Testis (tissue), 5 donors: ENCODE measurements at places on chromosomes 2 and 18.

DNA sequence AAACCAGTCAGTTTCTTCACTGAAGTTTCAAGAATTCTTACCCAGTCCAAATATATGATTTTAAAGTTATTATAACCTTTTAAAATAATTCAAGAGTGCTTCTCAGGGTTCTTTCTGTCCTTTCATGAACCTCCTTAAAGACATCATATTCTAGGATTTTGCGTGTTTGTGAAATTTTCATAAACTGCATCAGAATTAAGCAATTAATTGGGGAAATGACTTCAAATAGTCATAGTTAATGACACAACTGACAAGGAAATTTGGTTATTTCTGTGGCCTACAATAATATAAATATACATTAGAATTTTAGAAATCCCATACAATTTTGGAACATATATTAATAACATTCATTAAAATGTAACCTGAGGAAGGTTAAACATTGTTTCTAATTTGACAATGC, 10.5 kb downstream of the CYP27A1 start:
- no peak for DNase-seq

GRCh38 chr2:126971481-126972278, 73.0 kb downstream of the TEX51 start:
- peak; percentile 78 for DNase-seq

- DNase-seq: no peak
Measured at GRCh38 chr2:181613241-181613640, 43.7 kb downstream of the CERKL start.

DNA sequence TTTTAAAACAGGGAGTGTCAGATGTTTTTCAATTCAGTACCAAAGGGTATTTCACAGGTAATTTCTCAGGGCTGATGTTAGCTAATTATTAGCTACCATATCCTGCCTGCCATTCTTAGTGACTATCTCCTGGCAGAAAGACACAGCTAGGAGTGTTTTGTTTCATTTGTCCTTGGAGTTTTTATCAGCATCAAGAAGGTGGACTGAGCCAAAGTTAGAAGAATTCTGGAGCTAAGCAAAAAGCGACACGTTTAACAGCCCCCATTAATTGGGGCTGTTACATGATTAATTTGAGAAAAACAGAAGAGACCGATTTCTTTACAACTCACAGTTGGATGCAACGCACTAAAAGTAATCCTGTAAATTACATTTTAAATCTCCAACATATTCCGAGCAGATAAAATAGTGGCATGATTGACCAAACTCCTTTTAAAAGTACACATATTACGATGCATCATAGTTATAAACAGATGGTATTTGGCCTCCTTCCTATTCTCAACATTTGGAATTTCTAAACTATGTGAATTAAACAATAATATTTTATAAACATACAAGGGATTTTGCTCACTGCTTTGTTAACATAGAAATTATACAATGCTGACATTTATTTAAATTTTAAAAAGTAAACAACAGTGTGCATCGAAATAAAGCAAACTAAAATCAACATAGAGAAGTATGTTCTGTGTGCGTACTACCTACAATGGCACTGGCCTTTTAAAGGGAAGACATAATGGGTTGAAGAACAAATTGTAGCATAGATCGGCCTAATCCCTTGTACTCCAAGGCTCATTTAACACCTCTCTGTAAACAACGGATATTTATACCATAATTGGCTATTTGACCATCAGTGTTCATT, 585.1 kb downstream of the ZEB2 start:
- no peak for DNase-seq

GRCh38 chr2:73704285-73704684, 32.9 kb downstream of the TPRKB start:
- DNase-seq: no peak

DNA sequence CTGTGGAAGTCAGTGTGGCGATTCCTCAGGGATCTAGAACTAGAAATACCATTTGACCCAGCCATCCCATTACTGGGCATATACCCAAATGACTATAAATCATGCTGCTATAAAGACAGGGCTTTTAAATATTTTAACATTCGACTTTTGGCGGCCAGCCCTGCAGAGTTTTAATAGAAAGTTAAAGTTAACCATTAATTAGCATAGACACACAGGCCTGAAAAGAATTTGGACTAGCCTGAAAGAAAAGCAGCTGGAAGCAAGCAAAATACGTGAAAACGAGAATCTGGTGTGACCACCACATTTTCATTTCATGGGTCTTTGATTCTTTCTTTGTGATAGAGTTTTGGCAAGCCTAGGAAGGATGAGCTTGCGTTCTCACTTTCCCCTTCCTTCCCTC, 184.0 kb downstream of the SCG2 start:
- no peak for DNase-seq

- DNase-seq: no peak
Measured at GRCh38 chr2:156908825-156909224, 348.7 kb upstream of the GALNT5 start.

GRCh38 chr2:46167406-46167805, 129.8 kb upstream of the EPAS1 start:
- DNase-seq: no peak

GRCh38 chr2:205733648-205734047, 51.3 kb downstream of the NRP2 start:
- DNase-seq: no peak

GRCh38 chr18:62331581-62332356, 6.7 kb downstream of the TNFRSF11A start:
- no peak for DNase-seq

DNA sequence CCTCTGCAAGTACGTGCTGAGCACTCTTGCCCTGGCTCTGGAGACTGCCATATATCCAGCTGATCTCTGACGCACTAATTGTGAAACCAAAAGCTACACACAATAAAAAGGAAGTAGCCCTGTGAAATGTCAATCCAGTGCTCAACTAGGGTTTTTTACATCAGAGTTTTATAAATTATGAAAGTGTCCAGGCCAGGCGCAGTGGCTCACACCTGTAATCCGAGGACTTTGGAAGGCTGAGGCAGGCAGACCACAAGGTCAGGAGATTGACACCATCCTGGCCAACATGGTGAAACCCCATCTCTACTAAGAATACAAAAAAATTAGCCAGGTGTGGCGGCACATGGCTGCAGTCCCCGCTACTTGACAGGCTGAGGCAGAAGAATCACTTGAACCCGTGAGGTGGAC, 24.5 kb upstream of the PEX13 start:
- no peak for DNase-seq

DNA sequence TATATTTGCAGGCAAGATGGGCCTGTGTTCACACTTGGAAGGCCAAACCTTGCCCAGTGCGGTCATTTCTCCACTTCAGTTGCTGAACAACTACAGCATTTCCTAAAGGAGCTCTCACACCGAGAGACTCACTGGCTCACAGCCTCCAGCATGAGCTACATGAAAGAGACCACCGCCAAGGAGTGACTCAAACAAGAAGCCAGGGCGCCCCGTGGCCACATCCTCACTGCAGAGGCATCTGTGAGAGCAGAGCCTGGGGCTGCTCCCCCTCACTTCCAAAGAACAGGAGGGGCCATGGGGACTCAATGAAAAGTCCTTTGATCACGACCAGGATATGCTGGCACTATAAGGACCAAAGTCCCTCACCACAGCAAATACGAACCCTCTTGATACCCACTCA, 50.0 kb downstream of the TMEM163 start:
- no peak for DNase-seq

DNA sequence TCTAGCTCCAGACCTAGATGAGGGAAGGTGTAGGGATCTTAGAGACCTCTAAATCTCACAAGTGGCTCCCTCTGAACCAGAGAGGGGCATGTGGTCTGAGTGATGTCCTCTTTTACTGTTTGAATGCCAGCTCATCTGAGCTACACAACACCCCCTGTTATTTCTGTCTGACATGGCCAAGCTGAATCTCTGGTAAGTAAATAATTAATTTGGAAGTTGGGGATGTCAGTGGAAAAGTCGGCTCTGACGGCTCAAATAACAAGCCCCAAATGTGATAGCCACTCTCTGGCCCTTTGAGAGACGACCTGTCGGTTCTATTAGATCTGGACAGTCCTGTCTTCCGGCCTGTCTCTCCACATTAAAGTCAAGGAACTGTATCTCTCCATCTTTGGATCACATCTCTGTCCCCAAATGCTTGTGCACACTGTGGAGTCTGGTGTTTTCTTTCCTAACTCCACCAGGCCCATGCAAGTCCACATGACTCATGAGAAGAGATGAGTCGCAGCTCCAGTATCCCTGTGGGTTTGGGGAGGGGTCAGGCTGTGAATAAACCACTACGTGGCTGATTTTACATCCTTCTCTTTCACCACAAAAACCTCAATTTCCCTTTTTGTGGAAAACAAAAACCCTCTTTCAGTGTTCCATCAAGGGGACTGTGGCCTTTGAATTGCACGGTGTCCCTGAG, 52.5 kb downstream of the SETBP1 start:
- no peak for DNase-seq

DNA sequence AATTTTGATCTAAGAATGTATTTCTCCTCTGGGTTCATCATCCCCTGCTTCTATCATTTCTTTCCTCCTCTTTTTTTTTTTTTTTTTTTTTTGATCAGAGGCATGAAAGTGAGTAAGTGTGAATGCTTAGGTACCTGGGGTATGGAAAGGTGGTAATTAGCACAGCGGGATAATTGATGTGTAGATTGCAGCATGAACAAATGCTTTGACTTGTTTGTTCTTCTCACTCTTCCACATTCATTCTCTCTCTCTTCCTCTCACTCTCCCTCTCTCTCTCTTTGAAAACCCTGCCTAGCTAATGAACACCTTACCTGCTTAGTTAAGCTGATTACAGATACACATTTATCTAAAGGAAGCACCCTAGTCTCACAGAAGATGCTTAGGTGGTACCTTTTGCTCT, 74.7 kb downstream of the ZEB2 start:
- DNase-seq: no peak

GRCh38 chr2:169095621-169096105, 26.3 kb downstream of the DHRS9 start:
- no peak for DNase-seq
